ENCODE measurements at places on chromosomes 6 and 20.

DNA sequence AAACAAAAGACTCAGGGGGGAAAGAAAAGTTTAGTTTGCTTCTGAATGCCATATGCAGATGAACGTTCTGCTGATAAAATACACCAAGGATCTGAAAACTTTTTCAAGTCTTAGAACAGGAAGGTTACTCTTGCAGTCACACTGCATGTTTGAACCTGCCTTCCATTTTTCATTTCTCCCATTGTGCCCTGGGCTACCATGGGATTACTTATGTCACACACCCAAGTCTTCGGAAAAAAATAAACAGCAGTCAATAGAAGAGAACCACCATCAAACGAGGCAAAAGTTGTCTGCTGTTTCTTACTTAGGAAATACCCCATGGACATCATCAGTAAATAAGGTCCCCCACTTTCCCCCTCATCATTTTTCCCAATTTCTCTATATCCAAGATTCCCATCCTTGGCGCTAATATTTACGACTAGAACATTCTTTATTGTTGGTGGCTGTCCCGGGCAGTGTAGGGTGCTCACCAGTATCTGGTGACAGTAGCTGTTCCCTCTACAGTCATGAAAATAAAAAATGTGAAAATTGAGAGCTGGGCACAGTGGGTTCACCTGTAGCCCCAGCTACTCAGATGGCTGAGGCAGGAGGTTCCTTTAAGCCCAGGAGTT, 202.5 kb downstream of the BCAS1 start:
- no peaks in the 10 kb centered on the region for H3K36me3 ChIP-seq
- H3K4me1 ChIP-seq, result peaks cover 73% of the 10 kb centered on the region
- no peak for DNase-seq
- H3K27ac ChIP-seq, result peak overlapping the region; percentile 79
- H3K27me3 ChIP-seq, result no peaks in the 10 kb centered on the region

DNA sequence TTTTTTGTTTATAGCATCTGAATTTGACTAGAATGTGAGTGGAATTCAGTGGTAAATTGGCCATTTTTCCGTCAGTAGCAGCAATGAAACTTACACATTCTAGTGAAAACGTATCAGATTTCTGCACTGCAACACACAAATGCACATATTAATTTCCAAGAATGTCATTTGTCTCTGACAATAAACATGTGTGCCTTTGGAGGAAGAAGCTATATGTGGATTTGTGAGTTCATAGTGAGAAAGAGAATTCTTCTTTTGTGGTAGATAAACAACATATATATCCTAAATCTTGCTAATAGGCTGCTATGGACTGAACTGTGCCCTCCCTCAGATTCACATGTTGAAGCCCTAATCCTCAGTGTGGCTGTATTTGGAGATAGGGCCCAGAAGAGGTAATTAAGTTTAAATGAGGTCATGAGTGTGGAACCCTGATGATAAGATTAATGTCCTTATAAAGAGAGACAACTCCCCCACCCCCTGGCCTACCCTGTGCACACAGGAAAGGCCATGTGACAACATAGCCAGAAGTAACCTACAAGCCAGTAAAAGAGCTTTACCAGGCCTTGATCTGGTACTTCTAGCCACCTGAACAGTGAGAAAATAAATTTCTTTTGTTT, 200.2 kb upstream of the EYA4 start:
- no peak for DNase-seq
- no peaks in the 10 kb centered on the region for H3K36me3 ChIP-seq
- H3K4me3 ChIP-seq, result no peak overlapping the region
- H3K4me1 ChIP-seq, result peaks cover 5% of the 10 kb centered on the region
- no peaks in the 10 kb centered on the region for H3K27me3 ChIP-seq

GRCh38 chr6:19752746-19753145, 84.4 kb upstream of the ID4 start:
- H3K4me3 ChIP-seq, result no peak overlapping the region
- no peak for DNase-seq
- H3K27ac ChIP-seq, result no peak overlapping the region

DNA sequence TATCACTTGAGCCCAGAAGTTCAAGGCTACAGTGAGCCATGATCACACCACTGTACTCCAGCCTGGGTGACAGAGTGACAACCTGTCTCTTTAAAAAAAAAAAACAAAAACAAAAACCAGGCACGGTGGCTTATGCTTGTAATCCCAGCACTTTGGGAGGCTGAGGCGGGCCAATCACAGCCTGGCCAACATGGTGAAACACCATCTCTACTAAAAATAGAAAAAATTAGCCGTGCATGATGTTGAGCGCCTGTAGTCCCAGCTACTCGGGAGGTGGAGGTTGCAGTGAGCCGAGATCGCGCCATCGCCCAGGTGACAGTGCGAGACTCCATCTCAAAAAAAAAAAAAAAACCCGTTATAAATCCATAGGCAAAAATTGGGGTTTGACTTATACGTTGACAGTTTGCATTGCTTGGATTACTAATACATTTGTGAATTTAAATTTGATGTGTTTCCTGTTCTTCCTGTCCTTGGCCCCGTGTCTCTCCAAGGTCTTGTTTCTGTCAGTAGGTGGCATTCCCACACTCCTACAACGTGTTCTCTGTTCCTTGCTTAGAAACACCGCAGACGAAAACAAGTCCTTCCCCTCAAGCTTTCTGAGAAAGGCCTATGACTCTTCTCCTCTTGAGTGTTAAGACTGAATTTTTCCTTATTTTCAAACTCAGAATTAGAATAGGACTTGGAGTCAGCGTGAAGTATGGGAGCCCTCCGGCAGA, 147.0 kb downstream of the DTNBP1 start:
- peaks cover 16% of the 10 kb centered on the region for H3K4me1 ChIP-seq
- no peaks in the 10 kb centered on the region for H3K27me3 ChIP-seq
- DNase-seq, result peak; percentile 38
- H3K27ac ChIP-seq, result peak overlapping the region; percentile 67
- H3K4me3 ChIP-seq, result no peak overlapping the region

GRCh38 chr20:60255415-60255814, 297.2 kb downstream of the CDH26 start:
- H3K27ac ChIP-seq, result no peak overlapping the region
- peaks cover 4% of the 10 kb centered on the region for H3K4me1 ChIP-seq
- no peak overlapping the region for H3K4me3 ChIP-seq

DNA sequence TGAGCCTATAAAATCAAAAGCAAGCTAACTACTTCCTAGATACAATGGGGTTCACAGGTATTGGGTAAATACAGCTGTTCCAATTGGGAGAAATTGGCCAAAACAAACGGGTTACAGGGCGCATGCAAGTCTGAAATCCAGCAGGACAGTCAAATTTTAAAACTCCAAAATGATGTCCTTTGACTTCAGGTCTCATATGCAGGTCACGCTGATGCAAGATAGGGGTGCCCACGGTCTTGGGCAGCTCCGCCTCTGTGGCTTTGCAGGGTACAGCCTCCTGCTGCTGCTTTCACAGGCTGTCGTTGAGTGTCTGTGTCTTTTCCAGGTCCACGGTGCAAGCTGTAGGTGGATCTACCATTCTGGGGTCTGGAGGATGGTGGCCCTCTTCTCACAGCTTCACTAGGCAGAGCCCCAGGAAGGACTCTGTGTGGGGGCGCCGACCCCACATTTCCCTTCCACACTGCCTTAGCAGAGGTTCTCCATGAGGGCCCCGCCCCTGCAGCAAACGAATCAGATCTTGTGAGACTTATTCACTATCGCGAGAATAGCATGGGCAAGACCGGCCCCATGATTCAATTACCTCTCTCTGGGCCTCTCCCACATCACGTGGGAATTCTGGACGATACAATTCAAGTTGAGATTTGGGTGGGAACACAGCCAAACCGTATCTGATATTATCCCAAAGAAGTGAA, 11.9 kb upstream of the SMIM29 start:
- H3K27me3 ChIP-seq, result no peaks in the 10 kb centered on the region
- H3K4me3 ChIP-seq, result no peak overlapping the region
- H3K27ac ChIP-seq, result no peak overlapping the region
- H3K4me1 ChIP-seq, result no peaks in the 10 kb centered on the region
- no peaks in the 10 kb centered on the region for H3K36me3 ChIP-seq
- no peak for DNase-seq

GRCh38 chr20:57433657-57434389, 42.6 kb downstream of the RBM38 start:
- no peaks in the 10 kb centered on the region for H3K36me3 ChIP-seq
- H3K27ac ChIP-seq, result no peak overlapping the region
- peaks cover 6% of the 10 kb centered on the region for H3K4me1 ChIP-seq

DNA sequence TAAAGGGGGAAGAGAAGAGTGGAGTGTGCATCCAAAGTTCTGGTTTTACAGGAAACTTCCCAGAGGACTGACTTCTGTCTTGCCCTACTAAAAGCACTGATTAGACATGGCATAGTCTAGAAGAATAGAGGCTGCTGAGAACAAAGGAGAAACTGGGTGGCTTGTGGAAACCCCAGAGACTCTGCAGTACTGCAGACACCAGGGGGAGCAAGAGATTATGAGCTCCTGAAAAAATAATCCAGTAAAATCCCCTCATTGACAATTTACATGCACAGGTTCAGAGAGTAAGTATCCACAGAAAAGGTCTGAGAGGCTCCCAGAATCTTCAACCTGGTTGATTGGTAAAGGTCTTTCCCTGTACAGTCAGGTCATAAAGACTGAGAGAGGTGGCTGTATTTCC, 48.7 kb upstream of the CLVS2 start:
- no peaks in the 10 kb centered on the region for H3K27me3 ChIP-seq
- DNase-seq, result peak; percentile 78
- H3K4me1 ChIP-seq, result no peaks in the 10 kb centered on the region
- no peaks in the 10 kb centered on the region for H3K36me3 ChIP-seq
- no peak overlapping the region for H3K27ac ChIP-seq

GRCh38 chr6:13486679-13487121, 700 bp downstream of the GFOD1 start:
- H3K27me3 ChIP-seq, result no peaks in the 10 kb centered on the region
- peak overlapping the region; percentile 69 for H3K4me3 ChIP-seq
- DNase-seq, result peak; percentile 74
- H3K4me1 ChIP-seq, result peaks cover 15% of the 10 kb centered on the region

- no peaks in the 10 kb centered on the region for H3K36me3 ChIP-seq
- no peak overlapping the region for H3K27ac ChIP-seq
- no peaks in the 10 kb centered on the region for H3K27me3 ChIP-seq
- no peak overlapping the region for H3K4me3 ChIP-seq
- no peak for DNase-seq
- no peaks in the 10 kb centered on the region for H3K4me1 ChIP-seq
Observed at GRCh38 chr6:83633149-83633548, 75.8 kb downstream of the SNAP91 start.

DNA sequence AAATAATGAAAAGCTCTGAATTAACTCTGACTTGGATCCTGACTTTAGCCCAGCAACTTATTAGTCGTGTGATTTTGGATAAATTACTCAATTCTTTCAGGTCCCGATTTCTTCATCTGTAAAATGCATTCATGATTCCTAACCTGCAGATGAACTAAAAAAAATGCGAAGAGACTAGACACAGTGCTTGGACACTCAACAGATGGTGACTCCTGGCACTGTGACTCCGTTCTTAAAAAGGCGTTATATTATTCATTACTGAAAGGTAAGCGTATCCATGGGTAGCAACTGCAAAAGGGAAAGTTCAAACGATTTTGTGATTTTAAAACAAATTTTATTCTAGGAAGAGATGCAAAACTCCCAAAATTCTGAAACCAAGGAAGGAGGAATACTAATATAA, 226.3 kb downstream of the KIF16B start:
- no peak for DNase-seq
- no peak overlapping the region for H3K4me3 ChIP-seq
- H3K36me3 ChIP-seq, result no peaks in the 10 kb centered on the region
- H3K27me3 ChIP-seq, result no peaks in the 10 kb centered on the region

GRCh38 chr6:44010411-44011349, 116.6 kb downstream of the MRPL14 start:
- H3K36me3 ChIP-seq, result no peaks in the 10 kb centered on the region
- peaks cover 23% of the 10 kb centered on the region for H3K4me1 ChIP-seq
- H3K27me3 ChIP-seq, result no peaks in the 10 kb centered on the region
- DNase-seq, result no peak
- no peak overlapping the region for H3K4me3 ChIP-seq

GRCh38 chr6:54094786-54095185, 16.5 kb upstream of the MLIP start:
- H3K4me3 ChIP-seq, result no peak overlapping the region
- H3K36me3 ChIP-seq, result no peaks in the 10 kb centered on the region
- H3K27ac ChIP-seq, result no peak overlapping the region
- H3K4me1 ChIP-seq, result no peaks in the 10 kb centered on the region
- no peaks in the 10 kb centered on the region for H3K27me3 ChIP-seq

- no peaks in the 10 kb centered on the region for H3K36me3 ChIP-seq
- H3K4me1 ChIP-seq, result peaks cover 4% of the 10 kb centered on the region
- H3K4me3 ChIP-seq, result no peak overlapping the region
- DNase-seq, result no peak
Observed at GRCh38 chr20:4957939-4958362, 43.4 kb downstream of the SLC23A2 start.

- peak overlapping the region; percentile 63 for H3K27ac ChIP-seq
- no peaks in the 10 kb centered on the region for H3K36me3 ChIP-seq
- DNase-seq, result no peak
- peak overlapping the region; percentile 91 for H3K4me3 ChIP-seq
- peaks cover 16% of the 10 kb centered on the region for H3K4me1 ChIP-seq
Observed at GRCh38 chr20:5000263-5001173, 792 bp downstream of the SLC23A2 start.

GRCh38 chr20:42703744-42704143, 486.0 kb downstream of the PTPRT start:
- no peak overlapping the region for H3K4me3 ChIP-seq
- H3K27me3 ChIP-seq, result no peaks in the 10 kb centered on the region
- no peaks in the 10 kb centered on the region for H3K4me1 ChIP-seq
- H3K27ac ChIP-seq, result no peak overlapping the region
- no peaks in the 10 kb centered on the region for H3K36me3 ChIP-seq

DNA sequence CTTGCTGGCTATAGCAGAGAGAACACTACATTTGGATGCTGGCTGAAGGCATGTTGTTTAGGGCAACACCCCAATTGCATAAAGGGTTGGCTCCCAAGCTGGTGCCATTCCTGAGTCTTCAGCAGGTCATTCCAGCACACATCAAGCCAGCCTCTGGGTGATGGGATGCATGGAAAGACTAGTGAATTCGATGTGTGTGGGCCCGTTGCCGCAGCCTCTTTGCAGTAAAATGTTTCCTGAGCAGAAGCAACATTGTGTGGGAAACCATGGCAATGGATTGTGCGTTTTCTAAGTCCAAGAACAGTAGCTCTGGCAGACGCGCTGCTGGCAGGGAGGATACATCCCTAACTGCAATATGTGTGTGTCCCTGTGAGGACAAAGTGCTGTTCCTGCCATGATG, 142.4 kb upstream of the SLC24A3 start:
- DNase-seq, result no peak
- no peaks in the 10 kb centered on the region for H3K4me1 ChIP-seq
- no peak overlapping the region for H3K27ac ChIP-seq
- no peak overlapping the region for H3K4me3 ChIP-seq
- H3K36me3 ChIP-seq, result no peaks in the 10 kb centered on the region
